Neuronal stem cell (in vitro differentiated cells): ENCODE measurements at places on chromosomes 4 and X.

GRCh38 chrX:49884290-49884862 lies 5.1 kb downstream of the USP27X start:
- peak; percentile 35 for DNase-seq

DNA sequence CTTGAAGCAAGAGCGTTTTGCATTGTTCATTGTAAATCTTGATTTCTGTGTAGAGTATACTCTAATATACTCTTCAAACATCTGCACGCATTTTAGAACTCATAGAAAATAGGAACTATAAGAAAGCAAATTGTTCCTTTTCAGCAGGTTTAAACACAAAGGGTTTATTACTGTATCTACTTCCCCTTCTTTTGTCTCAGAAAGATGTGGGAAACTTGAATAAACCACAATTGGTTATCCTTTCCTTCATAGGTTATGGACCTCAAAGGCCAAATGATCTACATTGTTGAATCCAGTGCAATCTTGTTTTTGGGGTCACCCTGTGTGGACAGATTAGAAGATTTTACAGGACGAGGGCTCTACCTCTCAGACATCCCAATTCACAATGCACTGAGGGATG lies 46.0 kb upstream of the GUCY1B1 start:
- DNase-seq = no peak

DNA sequence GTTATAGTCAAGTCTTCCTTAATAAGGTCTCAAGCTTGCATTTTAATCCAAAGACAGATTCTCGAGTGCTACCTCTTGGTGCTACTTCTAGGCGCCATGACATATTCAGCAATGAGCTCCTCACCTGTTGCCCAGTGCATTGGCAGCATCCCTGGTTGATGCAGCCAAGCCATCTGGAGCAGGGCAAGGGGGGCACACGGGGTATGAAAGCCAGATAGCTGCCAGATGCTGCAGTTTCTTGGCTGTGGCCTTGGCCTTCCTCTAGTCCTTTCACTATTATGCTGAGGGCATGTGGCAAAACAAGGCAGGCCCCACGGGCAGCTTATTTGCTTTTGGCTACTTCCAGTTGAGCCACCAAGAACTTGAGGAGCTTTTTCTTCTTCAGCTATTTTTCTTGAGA lies 168.6 kb upstream of the PGRMC2 start:
- DNase-seq = no peak

- no peak for DNase-seq
Measured at GRCh38 chr4:4259484-4260100, 11.6 kb upstream of the TMEM128 start.

DNA sequence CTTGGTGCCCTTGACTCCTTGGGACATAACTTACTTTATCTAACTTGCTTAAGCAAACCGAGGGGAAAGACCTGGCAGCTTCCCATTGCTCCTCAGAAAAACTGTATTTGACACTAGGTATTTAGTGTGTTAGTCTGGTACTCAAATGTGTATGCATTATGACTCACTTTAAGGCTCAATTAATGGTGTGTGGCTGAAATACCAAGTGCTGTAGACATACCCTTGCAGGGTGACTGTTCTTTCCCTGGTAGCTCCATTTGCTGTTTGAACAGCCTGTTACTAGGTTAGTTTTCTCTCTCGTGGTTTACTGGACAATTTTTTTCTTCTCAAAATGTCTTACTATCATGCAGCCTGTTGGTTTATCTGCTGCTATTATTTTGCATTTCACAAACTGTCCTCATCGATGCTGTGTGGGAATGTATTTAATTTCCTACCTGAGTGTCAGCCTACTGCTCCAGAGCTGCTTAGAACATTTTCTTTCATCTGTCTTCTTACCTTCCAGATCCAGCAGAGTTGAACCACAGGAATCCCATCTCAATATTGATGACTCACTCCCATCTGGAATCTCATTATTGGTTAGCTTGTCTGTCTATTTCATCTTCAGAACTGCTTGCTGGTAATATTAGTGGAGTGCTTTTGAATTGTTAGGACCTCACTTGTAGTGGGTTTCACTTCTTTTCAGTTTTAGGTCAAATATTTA lies 158.0 kb upstream of the FAT1 start:
- no peak for DNase-seq
